CD4-positive, alpha-beta T cell treated with Interleukin-4 for 1 hour (primary cell): ENCODE measurements at places on chromosomes 6 and 20.

DNA sequence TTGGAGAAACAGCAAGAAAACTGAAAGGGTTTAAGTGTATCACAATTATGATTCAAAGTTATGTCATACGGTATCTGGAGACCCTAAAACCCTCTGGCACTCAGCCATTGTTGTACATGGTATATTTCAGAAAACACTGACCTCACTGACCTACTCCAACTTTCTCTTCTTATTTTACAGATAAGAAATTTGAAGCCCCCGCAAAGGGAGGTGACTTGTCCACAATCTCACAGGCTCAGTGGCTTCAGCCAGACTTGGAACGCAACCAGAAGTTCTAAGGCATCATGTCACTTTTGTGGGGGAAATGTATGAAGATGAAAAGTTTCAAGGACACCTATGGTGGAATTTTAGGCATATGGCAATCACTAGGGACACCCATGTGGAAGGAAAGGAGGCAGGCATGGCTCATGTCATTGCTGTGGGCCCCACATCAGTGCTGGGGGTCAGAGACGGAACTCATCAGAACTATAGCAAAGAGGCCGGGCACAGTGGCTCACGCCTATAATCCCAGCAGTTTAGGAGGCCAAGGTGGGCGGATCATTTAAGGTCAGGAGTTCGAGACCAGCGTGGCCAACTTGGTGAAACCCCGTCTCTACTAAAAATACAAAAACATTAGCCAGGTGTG lies 5.2 kb upstream of the TRIB3 start:
- DNase-seq: no peak

- DNase-seq: no peak
Observed at GRCh38 chr6:55694148-55694547, 115.2 kb upstream of the HMGCLL1 start.

- DNase-seq: no peak
Observed at GRCh38 chr6:118216751-118217150, 309.7 kb downstream of the SLC35F1 start.

GRCh38 chr6:137159912-137160311 lies 13.5 kb downstream of the IL22RA2 start:
- DNase-seq: no peak

- no peak for DNase-seq
Observed at GRCh38 chr20:8912731-8913130, 156.2 kb upstream of the PLCB4 start.

- no peak for DNase-seq
Observed at GRCh38 chr6:99324996-99325395, 24.5 kb downstream of the FAXC start.

- peak; percentile 85 for DNase-seq
Observed at GRCh38 chr6:137846772-137847313, 20.2 kb upstream of the TNFAIP3 start.
